ENCODE measurements at places on chromosomes 12 and 14. TPM values are rescaled to one million over a fixed set of nuclear protein-coding genes. Genes with fewer than 3 reads are reported as not detected.

JDP2 gene
- total RNA-seq = 21.4 TPM

- DNase-seq = peak; percentile 33
Observed at GRCh38 chr12:110590806-110591326, 7.7 kb upstream of the PPTC7 start.

DNA sequence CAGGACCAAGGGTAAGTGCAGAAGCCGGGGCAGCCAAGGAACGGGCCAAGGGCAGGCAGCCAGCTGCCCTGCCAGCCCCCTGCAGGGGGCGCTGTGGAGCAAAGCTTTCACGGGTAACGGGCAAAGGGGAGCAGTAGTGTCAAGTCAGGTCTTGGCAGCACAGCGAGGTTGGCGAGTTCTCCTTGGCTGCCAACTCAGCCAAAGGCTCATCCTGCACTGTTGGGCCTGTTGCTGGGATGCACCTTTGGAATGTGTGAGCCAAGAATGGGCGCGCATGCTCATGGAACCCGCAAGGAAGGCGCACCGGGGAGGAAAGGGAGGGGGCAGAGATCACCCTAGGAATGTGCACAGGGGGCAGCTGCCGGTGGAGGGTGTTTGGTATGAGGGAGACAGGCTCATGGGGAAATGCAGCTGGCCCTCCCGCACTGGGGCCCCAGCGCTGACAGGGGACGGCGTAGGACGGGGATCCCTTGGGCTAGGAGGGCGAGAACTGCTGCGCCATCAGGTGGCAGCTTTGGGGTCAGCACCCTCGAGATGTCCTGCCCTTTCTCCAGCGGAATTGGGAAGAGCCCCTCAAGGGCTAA, 138.0 kb downstream of the ASCL4 start:
- peak; percentile 2 for DNase-seq

- no peak for DNase-seq
Observed at GRCh38 chr14:45377166-45377565, 124.2 kb upstream of the MIS18BP1 start.

DNA sequence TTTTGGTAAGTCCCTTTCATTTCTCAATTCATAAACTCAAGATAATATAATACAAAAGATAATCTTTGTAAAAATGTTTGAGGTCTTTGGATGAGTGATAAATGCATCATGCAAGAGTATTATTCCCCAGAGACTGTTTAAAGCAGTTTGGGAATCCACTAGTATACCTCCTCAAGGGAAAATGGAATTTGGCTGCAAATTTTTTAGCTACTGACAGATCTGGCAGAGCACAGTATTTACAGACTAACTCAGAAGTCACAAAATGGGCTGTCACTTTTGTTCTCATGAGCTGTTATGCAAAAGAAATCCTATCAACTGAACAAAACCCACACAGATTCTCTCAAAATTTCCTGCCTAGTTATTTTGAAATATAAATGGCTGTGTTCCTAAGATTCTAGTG, 9.9 kb downstream of the SPIC start:
- DNase-seq = no peak

DNA sequence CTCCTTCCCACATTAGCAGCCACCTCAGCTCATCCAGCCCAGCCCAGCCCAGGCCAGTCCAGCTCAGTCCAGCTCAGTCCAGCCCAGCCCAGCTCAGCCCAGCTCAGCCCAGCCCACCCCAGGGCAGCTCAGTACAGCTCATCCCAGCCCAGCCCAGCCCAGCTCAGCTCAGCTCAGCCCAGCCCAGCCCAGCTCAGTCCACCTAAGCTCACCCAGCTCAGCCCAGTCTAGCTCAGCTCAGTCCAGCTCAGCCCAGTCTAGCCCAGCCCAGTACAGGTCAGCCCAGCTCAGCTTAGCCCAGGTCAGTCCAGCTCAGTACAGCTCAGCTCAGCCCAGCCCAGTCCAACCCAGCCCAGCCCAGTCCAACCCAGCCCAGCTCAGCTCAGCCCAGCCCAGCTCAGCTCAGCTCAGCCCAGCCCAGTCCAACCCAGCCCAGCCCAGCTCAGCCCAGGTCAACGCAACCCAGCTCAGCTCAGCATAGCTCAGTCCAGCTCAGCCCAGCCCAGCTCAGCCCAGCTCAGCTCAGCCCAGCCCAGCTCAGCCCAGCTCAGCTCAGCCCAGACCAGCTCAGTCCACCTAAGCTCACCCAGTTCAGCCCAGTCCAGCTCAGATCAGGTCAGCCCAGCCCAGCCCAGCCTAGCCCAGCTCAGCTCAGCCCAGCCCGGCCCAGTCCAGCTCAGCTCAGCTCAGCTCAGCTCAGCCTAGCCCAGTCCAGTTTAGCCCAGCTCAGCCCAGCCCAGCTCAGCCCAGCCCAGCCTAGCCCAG, 63.0 kb downstream of the TMEM121 start:
- no peak for DNase-seq

DNA sequence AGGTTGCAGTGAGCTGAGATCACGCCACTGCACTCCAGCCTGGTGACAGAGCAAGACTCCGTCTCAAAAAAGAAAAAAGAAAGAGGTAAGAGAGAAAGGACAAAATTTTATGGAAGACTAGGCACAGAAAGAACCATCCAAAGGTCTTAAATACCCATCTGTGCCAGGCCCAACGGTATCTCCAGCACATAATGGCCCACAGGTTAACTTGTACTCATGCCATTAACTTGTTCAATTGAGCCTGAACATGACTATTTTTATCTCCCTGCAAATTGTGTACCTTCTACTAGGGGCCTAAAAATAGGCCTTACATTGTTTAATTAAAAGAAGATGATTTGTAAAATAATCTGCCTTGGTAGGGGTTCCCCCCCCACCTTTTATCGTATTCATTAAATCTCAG, 80.2 kb downstream of the RIC8B start:
- no peak for DNase-seq
